ENCODE measurements at places on chromosomes 2 and 18.
A peak's percentile ranks its signal among the peaks of the same experiment; 100 is the strongest.

DNA sequence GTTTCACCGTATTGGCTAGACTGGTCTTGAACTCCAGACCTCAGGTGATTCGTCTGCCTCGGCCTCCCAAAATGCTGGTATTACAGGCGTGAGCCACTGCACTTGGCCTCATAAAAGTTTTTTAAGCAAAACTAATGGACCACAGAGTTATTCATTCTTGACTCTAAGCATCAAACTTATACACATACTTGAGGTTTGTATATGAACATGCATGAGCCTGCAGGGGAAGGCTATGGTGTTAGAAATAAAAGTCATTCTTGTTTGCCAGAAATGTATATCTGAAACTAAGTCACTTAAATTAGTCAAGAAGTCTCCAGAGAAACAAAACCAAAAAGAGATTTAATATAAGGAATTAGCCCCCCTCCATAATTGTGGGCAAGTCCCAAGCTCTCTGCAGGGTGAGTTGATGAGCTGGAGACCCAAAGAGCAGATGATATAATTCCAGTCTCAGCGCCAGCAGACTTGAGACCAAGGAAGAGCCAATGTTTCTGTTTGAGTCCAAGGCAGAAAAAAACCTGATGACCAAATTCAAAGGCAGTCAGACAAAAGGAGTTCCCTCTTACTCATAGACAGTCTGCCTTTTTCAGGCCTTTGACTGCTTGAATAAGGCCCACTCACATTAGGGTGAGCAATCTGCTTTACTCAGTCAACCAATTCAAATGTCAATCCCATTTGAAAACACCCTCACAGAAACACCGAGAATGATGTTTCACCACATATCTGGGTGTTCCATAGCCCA is 69.0 kb upstream of the DSG1 start:
- DNase-seq: no peak

- peak; percentile 47 for DNase-seq
These were observed 82.1 kb downstream of the ZFP36L2 start for GRCh38 chr2:43144263-43144662.

- no peak for DNase-seq
These were observed 2.7 kb upstream of the COL3A1 start for GRCh38 chr2:188971432-188971861.

GRCh38 chr2:207160115-207160514 is 5.6 kb downstream of the KLF7 start:
- no peak for DNase-seq

- DNase-seq: peak; percentile 30
These were observed 245.7 kb downstream of the IKZF2 start for GRCh38 chr2:212905640-212906201.

- DNase-seq: no peak
These were observed 104.3 kb downstream of the SP100 start for GRCh38 chr2:230520061-230520874.

- peak; percentile 93 for DNase-seq
These were observed 16.4 kb upstream of the THADA start for GRCh38 chr2:43611987-43612894.

DNA sequence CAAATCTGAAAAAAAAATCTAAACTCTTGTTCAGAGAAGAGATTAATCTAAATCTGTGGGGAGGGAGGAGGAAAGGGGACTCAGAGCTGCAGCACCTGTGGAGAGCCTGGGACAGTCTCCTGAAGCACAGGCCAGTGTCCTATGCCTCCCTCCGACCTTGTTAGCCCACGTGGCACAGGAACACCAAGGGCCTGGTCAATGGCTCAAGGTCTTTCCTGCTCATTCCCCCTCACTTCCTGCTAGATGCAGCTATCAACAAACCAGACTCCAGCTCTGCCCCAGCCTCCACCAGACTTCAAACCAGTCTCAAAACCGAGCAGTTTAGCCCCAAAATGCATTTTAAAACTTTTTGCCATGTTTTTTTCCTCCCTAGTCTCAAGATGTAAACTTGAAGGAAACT is 20.1 kb upstream of the SULT1C3 start:
- DNase-seq: no peak

DNA sequence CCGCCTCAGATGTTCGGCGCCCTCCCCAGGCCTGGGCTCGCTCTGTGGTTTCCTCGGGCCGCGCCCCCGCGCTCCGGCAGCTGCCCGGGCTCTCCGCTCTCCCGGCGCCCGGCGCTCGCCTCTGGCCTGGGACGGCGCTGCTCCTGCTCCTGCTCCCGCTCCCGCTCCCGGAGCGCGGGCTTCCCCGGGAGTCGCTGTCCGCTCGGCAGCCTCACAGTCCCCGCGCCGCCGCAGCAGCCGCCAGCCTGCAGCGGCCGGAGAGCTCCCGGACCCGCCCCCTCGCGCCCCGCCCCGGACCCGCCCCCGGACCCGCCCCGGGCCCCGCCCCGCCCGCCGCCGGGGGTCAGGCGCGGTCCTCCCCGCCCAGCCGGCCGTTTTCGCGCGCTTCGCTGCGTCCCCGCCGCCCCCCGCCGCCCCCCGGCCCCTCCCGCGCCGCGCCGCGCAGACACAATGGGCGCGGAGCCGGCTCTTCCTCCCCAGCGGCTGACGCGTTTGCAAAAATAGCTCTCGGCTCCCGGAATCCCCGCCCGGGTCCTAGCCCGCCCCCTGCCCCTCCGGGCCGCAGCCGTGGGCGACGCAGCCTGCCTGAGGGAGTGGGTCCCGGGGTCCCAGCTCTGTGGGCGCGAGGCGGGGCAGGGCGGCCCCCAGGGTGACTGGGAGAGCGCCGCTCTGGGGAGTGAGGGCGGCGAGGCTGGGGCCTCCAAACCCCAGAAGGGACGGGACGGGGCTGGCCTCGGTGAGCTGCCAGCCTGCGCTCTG is at the start of gene ARL4C:
Gene ARL4C (minus strand): TSS at position 247 of the 759 bp plus-strand sequence. CDS start 495 bp downstream, outside the sequence.
- peak; percentile 81 for DNase-seq

- peak; percentile 42 for DNase-seq
These were observed 70.7 kb downstream of the PMS1 start for GRCh38 chr2:189854940-189855339.
